ENCODE measurements at places on chromosomes 13 and 19.

- no peaks in the 10 kb centered on the region for H3K36me3 ChIP-seq
- no peaks in the 10 kb centered on the region for H3K27me3 ChIP-seq
- H3K4me1 ChIP-seq = peaks cover 20% of the 10 kb centered on the region
- DNase-seq = no peak
Observed at GRCh38 chr13:49935171-49936074, 717 bp downstream of the SPRYD7 start.

GRCh38 chr19:46173886-46174480 is 25.9 kb downstream of the IGFL2 start:
- no peak overlapping the region for H3K4me3 ChIP-seq
- H3K36me3 ChIP-seq = no peaks in the 10 kb centered on the region
- H3K27ac ChIP-seq = no peak overlapping the region
- DNase-seq = no peak

- no peak overlapping the region for H3K4me3 ChIP-seq
- no peak for DNase-seq
- peaks cover 15% of the 10 kb centered on the region for H3K36me3 ChIP-seq
- H3K4me1 ChIP-seq = peaks cover 39% of the 10 kb centered on the region
Observed at GRCh38 chr19:18426416-18426767, 7.2 kb downstream of the SSBP4 start.

- H3K27me3 ChIP-seq = no peaks in the 10 kb centered on the region
- H3K4me3 ChIP-seq = no peak within 1 kb of the TSS
- no peak within 1 kb of the TSS for H3K27ac ChIP-seq
- H3K36me3 ChIP-seq = peaks cover 21% of the 10 kb centered on the region
- no peaks in the 10 kb centered on the region for H3K4me1 ChIP-seq
- DNase-seq = no peak
Observed at GRCh38 chr19:18895824-18896341, at the start of gene CERS1. Gene CERS1 (minus strand): TSS chr19:18896158. CDS start chr19:18896072, 86 bp downstream.

GRCh38 chr13:107864543-107865317 is 350.6 kb downstream of the LIG4 start:
- no peaks in the 10 kb centered on the region for H3K27me3 ChIP-seq
- no peak overlapping the region for H3K27ac ChIP-seq
- DNase-seq = peak; percentile 47
- no peaks in the 10 kb centered on the region for H3K4me1 ChIP-seq
- H3K4me3 ChIP-seq = no peak overlapping the region

DNA sequence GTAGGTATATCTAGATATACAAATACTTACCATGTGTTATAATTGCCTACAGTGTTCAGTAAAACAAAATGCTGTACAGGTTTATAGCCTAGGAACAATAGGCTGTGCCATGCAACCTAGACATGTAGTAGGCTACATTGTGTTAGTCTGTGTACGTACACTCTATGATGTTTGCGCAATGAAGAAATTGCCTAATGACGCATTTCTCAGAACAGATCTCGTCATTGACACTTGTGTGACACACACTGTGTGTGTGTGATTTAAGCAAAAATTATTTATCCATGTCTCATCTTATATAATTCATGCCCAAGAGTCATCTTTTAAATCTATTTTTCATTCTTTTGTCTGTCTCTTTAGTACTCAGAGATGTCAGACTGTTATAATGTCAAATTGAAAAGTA is 1888.8 kb upstream of the PCDH20 start:
- H3K36me3 ChIP-seq = no peaks in the 10 kb centered on the region
- no peak overlapping the region for H3K27ac ChIP-seq
- H3K4me1 ChIP-seq = peaks cover 11% of the 10 kb centered on the region

GRCh38 chr13:48151363-48152161 is 56.7 kb upstream of the MED4 start:
- DNase-seq = no peak
- peaks cover 35% of the 10 kb centered on the region for H3K4me1 ChIP-seq
- H3K27ac ChIP-seq = no peak overlapping the region
- no peaks in the 10 kb centered on the region for H3K27me3 ChIP-seq
- no peak overlapping the region for H3K4me3 ChIP-seq
- no peaks in the 10 kb centered on the region for H3K36me3 ChIP-seq

DNA sequence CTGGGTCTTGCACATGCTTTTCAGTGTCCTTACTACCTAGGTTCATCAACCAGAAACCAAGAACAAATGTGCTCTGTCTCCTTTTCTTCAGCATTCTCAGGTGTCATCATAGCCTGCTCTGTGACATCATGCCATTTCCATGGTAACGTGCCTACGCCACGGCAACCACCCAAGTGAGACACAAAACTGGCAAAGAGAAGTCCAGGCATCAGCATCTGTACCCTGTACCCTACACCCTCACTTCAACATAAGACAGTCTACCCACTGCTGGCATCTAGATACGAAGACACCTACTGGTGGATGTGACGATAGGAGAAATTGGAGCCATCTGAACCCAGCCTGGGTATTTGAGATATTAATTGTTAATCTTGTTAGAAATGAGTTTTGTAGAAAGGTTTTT is 13.3 kb downstream of the ZC3H4 start:
- peaks cover 48% of the 10 kb centered on the region for H3K36me3 ChIP-seq
- no peaks in the 10 kb centered on the region for H3K27me3 ChIP-seq
- H3K4me3 ChIP-seq = no peak overlapping the region
- peaks cover 14% of the 10 kb centered on the region for H3K4me1 ChIP-seq
- DNase-seq = no peak
- H3K27ac ChIP-seq = no peak overlapping the region

- DNase-seq = peak; percentile 28
- H3K4me3 ChIP-seq = no peak within 1 kb of the TSS
- H3K27ac ChIP-seq = no peak within 1 kb of the TSS
- H3K36me3 ChIP-seq = no peaks in the 10 kb centered on the region
Observed at GRCh38 chr19:6501740-6502648, at the start of gene TUBB4A. Gene TUBB4A (minus strand): TSS chr19:6502309. CDS start chr19:6502212, 97 bp downstream.

DNA sequence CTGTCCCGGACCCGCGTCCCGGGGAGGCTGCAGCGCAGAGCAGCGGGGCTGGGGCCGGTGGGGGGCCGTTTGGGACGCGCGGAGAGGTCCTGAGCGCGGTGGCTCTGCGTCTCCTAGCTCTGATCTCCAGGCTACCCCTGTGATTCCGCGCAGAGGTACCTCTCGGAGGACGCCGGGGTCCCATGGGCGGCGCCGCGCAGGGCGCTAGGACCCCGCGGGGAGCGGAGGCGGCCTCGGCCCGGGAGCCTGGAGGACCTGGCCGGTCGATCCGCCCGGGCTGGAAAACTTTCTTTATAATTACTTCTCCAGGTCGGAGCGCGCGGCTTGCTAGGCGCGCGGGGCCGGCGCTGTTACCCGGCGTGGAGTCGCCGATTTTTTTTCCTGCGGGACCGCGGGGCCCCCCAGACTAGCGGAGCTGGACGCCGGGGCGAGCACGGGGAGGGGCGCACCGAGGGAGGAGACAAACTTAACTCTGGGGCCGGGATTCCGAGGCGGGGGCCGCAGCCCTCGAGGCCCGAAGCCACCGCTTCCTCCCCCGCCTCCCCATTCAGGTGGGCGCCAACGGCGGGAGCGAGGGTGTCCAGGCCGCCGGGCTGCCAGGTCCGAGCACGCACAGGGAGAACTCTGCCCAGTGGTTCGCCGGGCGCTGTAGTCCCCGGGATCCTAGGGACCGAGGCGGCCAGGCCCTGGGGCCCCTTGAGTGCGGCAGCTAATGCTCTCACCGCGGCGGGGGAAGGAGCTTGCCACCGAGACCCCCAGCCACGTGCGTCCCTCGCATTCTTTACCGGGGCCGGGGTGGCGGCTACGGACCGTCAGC is 848 bp upstream of the CEBPA start:
- H3K36me3 ChIP-seq = no peaks in the 10 kb centered on the region
- H3K4me3 ChIP-seq = no peak overlapping the region
- peaks cover 4% of the 10 kb centered on the region for H3K27me3 ChIP-seq
- H3K27ac ChIP-seq = no peak overlapping the region

DNA sequence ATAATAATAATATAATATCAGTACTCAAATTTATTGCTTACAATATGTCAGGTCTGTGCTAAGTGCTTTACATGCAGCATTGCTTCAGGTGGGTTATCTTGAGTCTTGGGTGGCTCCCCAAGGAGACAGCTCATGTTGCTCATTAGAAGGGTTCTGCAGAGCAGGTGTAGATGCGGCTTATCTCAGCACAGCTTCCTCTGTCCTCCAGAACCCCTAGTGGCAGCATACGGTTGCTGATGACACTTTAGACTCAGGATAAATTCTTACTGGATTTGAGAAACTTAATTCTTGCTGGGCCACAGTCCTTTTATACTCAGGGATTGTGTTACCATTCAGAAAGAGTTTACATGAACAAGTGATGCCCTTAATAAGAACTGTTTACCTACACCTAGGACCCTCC is 8.9 kb downstream of the COG3 start:
- no peak overlapping the region for H3K27ac ChIP-seq
- peak; percentile 14 for DNase-seq

DNA sequence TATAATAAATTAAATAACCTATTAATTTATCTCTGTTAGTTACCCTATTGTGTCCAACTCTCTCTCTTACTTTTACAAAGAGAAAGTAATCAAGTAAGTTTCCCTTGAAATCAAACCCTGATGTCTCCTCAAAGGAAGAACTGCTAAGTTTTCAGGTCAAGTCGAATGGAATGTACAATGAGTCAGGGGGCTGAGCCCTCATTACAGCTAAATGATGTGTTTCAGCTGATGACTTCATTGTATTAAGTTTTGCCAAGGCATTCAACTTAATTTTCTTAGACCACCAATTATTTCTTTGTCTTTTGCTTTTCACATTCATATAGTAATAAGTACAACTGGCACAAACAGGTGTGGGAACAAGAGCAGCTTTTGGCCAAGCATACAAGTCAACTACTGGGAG is 54.7 kb upstream of the DCT start:
- no peak for DNase-seq
- no peaks in the 10 kb centered on the region for H3K36me3 ChIP-seq
- no peak overlapping the region for H3K4me3 ChIP-seq
- no peak overlapping the region for H3K27ac ChIP-seq
- no peaks in the 10 kb centered on the region for H3K27me3 ChIP-seq

DNA sequence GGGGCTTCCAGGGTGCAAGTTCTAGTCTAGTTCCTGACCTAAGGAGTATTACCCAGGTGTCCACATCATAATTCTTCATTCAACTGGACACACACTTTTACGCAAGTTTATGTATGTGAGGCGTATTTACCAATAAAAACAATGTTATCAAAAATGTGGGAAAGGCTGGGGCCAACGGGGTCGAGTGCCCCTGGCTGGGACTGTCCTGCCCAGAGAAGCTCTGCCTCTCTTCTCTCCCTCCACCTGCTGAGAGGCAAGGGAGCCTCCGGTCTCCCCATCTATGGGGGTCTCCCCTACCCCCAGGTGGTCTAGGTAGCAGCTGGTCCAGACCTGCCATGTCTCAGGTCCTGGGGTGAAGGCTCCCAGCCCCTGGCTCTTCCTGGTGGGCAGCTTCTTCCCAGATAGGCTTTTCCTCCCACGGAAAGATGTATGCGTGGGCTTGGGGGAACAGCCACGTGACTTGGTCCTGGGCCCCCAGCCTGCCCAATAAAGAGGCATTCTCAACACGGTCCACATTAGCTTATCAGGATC is 132.4 kb downstream of the USP12 start:
- H3K4me1 ChIP-seq = no peaks in the 10 kb centered on the region
- H3K27me3 ChIP-seq = peaks cover 4% of the 10 kb centered on the region
- DNase-seq = no peak
- no peak overlapping the region for H3K4me3 ChIP-seq
- H3K27ac ChIP-seq = no peak overlapping the region

- no peak overlapping the region for H3K27ac ChIP-seq
- no peak overlapping the region for H3K4me3 ChIP-seq
- peaks cover 19% of the 10 kb centered on the region for H3K4me1 ChIP-seq
- no peaks in the 10 kb centered on the region for H3K36me3 ChIP-seq
Observed at GRCh38 chr13:27827646-27828045, 35.4 kb downstream of the GSX1 start.

DNA sequence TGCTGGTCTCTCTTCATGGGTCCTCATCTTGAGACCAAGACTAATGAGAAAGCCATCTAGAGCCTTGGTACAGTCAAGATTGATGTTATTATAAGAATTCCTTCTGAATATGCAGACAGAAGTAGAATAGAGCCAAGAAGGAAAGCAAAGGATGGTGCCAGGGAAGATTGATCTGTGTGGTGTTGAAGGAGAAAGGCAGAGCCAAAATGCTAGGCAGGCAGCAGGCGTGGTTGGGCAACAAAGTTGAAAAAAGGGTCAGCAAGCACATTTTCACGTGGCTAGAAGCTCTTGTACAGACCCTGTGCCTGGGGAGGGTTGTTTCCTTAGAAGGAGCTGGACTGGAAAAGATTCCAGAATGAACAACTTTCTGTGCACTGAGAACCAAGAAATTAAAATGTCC is 319.7 kb upstream of the ARGLU1 start:
- H3K27me3 ChIP-seq = no peaks in the 10 kb centered on the region
- H3K4me3 ChIP-seq = no peak overlapping the region
- DNase-seq = no peak
- no peaks in the 10 kb centered on the region for H3K4me1 ChIP-seq

GRCh38 chr13:59623206-59623915 is 540.4 kb downstream of the DIAPH3 start:
- H3K36me3 ChIP-seq = no peaks in the 10 kb centered on the region
- no peak overlapping the region for H3K27ac ChIP-seq
- no peak overlapping the region for H3K4me3 ChIP-seq

GRCh38 chr13:26230703-26231102 is 8.6 kb upstream of the RNF6 start:
- H3K36me3 ChIP-seq = no peaks in the 10 kb centered on the region

DNA sequence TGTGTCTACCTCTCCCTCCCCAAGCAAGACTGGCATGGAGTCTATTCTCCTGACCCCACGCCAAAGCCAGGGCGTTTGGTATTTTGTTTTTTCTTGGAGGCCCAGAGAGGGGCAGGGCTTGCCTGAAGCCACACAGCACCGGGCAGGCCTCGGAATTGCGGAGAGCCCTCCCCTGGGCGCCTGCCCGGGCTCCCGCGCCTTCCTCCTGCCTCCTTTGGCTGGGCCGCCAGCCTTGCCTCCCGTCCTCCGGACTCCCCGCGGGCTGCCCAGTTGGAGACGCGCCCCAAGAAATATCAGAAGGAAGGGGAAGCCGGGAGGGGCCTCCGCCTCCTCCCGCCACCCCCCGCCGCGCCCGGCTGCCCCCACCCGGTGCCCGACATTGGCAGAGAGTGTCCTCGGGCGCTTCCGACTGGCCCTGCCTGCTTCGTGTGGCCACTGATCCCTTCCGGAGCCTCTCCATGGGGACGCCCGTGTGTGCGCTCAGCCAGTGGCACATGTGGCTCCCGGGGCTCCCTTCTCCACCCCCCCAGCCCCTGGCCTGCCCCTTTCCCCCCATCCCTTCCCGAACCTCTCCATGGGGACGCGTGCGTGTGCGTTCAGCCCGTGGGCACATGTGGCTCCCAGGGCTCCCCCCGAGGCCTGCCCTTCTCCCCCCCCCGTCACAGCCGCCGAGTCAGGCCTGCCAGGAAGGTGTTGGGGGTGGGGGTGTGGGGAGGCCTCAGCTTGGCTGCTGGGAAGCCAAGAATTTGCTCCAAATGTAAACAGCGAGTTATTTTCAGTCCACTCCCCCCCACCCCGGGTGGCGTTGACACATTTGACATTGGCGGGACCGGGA is 37.3 kb downstream of the NFIC start:
- no peak overlapping the region for H3K4me3 ChIP-seq
- peak; percentile 16 for DNase-seq
- H3K4me1 ChIP-seq = no peaks in the 10 kb centered on the region
- H3K27ac ChIP-seq = no peak overlapping the region
- peaks cover 12% of the 10 kb centered on the region for H3K36me3 ChIP-seq
- no peaks in the 10 kb centered on the region for H3K27me3 ChIP-seq

- H3K27ac ChIP-seq = peak overlapping the region; percentile 95
- peaks cover 98% of the 10 kb centered on the region for H3K4me1 ChIP-seq
- no peak for DNase-seq
- peaks cover 8% of the 10 kb centered on the region for H3K36me3 ChIP-seq
- no peak overlapping the region for H3K4me3 ChIP-seq
- no peaks in the 10 kb centered on the region for H3K27me3 ChIP-seq
Observed at GRCh38 chr13:74068471-74068870, 65.7 kb downstream of the KLF12 start.

GRCh38 chr19:54309811-54310210 is 3.2 kb downstream of the LILRA5 start:
- no peak for DNase-seq
- no peak overlapping the region for H3K4me3 ChIP-seq
